ENCODE measurements at places on chromosomes 2 and 18.

DNA sequence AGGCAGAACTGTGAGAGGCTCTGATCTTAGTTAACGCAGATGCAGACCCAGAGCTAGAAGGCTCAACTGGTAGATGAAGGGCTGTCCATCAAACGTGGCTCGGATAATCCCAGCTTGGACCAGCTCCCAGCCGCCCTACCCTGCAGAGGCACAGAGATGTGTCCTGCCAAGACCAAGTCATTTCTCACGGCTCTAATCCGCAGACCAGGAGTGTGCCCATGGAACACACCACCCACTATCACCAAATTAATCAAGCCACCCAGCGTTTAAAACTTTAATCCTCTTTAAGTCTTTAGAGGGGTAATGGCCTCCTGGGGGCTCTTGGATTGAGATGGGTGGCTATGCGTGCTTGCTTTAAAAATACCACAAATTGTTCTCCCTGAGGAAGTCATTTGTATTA, 17.5 kb downstream of the LYPD1 start:
- DNase-seq = no peak

GRCh38 chr2:40955635-40956034, 503.7 kb upstream of the SLC8A1 start:
- DNase-seq = no peak

GRCh38 chr2:188517549-188518215, 226.0 kb downstream of the GULP1 start:
- DNase-seq = no peak

DNA sequence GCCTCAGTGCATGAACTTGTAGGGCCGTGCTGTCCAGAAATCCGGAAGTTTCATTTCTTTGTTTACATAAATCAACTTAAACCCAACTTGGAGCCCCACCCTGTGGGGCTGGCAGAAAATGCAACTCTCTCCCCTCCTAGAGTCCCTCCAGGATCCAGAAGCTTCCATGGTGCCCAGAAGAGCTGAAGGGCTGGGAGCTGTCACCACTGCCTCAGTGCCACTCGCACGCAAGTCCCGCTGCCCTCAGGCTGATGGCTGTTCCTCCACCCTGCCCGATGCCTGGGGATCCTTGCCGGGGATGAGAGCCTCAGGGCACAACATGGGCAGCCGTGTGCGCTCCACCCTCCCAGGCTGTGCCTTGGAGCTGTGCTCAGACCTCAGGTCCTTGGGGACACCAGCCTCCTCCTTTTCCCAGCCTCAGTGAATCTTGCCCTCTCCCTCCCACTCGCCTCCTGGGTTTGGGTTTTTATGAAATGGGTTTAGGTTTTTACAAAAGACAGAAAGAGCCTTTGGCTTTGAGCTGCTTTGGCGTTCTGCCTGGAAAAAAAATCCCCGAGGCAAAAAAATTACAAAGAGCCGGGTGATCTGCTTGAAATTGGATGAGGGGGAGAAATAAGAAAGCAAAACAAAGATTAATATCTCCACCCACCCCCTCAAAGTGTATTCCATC, 155.2 kb downstream of the TWIST2 start:
- no peak for DNase-seq
